H4 (cell line): ENCODE measurements at places on chromosomes 6 and 20. TPM values are rescaled to one million over a fixed set of nuclear protein-coding genes. Genes with fewer than 3 reads are reported as not detected.

Gene MYT1
- total RNA-seq = 0.27 and 1.5 TPM in 2 replicates

Gene DEFB119
- not detected in 2 replicates for total RNA-seq

Gene HLA-DRB1
- total RNA-seq = 0.95 and 1.4 TPM in 2 replicates

Gene MOG
- not detected in 2 replicates for total RNA-seq

Gene FHL5
- total RNA-seq = not detected in 2 replicates

Gene PHACTR2
- total RNA-seq = 22.4 and 24.4 TPM in 2 replicates
